ENCODE measurements at places on chromosomes 5 and 9.

DNA sequence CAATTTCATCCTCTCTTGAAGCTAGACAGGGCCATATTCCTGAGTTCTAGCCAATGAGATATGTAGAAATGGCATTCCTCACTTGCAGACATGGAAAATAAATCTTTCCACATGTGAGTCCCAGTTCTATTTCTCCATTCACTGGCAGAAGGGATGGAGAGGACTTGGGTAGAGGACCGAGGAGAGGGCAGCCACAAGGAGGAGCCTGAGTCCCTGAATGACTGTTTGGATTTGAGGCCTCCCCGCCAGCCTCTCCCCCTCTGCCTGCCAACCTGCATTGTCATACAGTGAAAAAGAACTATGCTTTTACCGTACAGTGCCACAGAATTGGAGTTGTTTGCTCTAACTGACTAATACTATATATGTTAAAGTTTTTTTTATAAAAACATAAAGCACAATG lies 583.0 kb upstream of the WWC1 start:
- DNase-seq: no peak

DNA sequence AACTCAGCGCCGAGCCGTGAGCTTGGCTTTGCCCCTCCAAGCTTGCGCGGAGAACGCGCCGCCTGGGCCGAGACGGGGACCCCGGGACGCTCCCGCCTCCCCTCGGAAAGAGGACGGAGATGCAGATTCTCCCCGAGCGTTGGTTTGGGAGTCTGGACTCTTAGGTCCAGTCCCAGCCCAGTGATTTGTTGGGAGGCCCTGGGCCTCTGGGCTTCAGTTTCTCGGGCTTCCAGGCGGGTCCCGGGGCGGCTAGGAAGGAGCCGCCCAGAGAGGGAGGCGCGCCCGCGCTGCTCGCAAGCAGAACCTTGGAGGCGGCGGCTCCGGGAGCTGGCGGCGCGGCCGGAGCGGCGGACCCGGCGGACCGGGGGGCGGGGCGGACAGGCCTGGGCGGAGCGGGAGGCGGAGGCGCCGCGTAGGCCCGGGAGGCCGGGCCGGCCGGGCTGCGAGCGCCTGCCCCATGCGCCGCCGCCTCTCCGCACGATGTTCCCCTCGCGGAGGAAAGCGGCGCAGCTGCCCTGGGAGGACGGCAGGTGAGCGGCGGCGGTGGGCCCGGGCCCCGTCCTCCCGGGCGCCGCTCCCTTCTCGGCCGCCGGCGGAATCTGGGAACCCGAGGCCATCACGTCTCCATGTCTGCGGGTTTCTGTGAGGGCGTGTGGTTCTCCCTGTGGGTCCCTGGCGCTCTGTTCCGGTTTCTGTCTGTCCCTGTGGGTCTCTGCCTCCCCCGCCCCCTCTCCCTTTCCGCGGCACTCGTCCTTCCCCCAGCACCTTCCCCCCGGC lies at the start of gene B4GALT7:
Gene B4GALT7, plus strand, starts transcription at position 402 of the 777 bp plus-strand sequence. Its CDS starts 79 bp downstream, at position 481.
- DNase-seq: peak; percentile 62

DNA sequence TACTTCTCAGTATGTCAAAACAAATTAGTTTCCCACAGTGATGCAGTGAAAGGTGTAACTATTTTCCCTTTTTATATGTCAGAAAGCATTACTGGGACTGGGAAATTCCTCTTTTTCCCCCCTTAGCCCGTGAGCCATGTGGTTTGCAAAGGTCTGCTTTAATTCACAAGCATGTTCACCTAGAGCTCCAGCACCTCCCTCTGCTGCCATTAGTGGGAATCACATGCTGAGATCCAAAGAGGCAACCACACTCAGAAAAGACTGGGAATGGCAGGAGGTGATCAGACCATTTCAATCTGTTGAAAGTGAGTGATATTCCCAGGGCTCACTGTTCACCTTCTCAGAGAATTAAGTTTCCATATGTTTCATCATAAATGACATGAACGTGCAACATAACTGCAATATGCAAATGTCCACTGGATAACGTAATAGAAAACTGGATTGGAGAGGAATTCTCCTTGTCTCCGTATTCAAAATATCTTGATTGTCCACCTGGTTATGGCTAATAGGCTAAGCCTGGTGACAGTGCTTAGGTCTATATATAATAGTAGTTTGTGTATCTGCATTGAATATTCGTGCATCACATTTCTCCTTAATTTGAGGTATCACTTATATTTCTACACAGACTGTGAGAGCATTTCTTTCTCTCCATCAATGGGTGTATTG lies 703.5 kb upstream of the WWC1 start:
- DNase-seq: no peak

DNA sequence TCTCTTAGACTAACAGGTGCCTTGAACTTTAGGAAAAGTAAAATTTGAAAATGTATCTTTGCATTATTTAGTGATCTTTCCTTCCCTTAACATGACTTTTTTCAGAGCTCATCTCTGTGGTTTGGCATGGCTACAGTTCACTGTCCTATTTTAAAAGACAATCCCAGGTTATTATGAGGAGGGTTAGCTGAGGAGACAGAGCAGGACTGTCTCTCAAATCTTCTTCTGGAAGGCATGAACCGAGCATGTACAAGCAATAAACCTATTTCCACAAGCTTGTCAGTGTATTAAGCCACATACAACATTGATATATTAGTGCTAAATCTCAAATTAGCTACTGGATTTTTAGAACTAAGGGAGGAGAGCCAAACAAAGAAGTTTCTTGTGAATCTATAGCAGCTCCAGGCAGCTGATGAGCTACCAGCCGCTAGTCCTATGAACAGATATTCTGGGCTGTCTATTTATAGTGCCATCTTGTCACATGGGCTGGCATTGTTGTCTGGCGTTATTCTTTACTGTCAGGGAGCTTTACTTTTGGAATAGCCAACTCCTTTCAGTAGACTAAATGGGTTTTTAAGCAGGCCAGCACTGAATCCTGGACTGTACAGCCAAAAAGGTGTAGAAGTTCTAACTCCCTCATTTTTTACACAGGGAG lies 171.2 kb upstream of the ACTBL2 start:
- no peak for DNase-seq

- DNase-seq: no peak
Observed at GRCh38 chr5:25295067-25295466, 650.3 kb upstream of the CDH10 start.

DNA sequence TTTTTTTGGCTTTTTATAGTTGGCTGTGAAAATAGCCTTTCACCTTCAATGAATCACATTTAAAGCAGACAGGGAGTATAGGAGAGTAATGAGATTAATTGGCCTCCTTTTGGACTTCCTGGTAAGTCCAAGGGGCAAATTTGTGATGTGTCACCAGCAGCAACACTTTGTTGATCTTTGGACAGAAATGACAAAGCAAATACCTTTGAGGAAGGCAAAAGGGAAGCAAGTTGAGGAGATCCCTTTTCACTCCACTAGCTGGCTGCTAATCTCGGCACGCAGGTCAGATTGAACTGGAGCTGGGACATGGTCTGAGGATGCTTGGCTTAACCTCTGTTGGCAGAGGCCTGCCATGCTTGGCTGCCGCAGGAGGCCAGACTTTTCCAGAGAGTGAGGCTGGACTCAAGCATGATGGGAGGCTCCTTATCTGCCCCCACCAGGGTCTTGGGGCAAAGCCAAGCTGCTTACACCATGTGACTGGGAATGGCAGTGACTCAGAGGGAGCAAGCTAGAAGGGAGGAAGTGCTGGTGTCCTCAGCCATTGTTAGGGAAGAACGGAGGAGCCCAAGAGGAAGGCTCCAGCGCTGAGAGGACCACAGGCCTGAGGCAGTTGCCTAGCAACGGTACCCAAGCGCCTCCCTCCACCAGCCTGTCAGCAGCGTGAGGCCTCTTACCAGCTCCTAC lies 174.5 kb upstream of the MAP1B start:
- DNase-seq: no peak

GRCh38 chr9:117938086-117938485 lies 233.9 kb downstream of the TLR4 start:
- DNase-seq: no peak

- DNase-seq: no peak
Observed at GRCh38 chr5:177194268-177194667, 60.7 kb downstream of the NSD1 start.

- DNase-seq: peak; percentile 34
Observed at GRCh38 chr5:176543428-176544182, 5.5 kb upstream of the CDHR2 start.

DNA sequence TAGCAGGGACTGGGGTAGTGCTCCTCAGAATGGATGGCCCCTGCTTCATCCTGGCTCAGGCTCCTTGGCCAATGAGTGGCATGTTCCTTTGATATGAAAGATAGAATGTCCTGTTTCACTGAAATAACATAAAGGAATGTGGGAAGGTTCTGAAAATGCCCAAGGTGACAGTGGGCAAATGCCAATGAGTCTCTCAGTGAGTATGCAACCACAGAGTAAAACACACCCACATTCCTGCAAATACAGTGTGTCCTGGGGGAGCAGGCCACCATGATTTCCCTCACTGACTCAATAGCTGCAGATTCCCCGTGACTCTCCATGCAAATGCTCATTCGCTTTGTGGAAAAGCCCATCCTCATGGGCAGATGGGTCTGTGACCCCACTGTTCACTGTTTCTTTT lies 36.4 kb downstream of the ZNF366 start:
- DNase-seq: no peak

- peak; percentile 74 for DNase-seq
Observed at GRCh38 chr9:109316207-109316640, 4.6 kb downstream of the EPB41L4B start.

DNA sequence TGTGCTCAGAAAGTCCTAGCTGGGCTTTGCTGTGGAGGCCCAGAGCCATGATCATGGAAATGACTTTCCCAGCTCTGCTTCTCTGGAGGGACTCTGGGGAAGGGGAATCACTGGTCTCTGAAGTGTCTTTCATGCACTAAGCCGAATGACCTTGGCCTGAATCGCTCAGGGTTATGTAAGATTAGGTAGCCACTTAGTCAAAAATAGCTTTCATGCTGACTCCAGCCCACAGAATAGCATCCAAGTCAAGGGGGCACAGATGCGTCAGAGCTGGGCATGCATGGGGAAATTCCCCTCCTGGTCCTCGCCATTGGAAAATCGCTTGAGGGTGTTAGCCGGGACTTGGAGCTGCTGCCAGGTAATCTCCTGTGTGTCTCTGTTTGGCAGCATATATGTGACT lies 36.1 kb upstream of the PPARGC1B start:
- no peak for DNase-seq

DNA sequence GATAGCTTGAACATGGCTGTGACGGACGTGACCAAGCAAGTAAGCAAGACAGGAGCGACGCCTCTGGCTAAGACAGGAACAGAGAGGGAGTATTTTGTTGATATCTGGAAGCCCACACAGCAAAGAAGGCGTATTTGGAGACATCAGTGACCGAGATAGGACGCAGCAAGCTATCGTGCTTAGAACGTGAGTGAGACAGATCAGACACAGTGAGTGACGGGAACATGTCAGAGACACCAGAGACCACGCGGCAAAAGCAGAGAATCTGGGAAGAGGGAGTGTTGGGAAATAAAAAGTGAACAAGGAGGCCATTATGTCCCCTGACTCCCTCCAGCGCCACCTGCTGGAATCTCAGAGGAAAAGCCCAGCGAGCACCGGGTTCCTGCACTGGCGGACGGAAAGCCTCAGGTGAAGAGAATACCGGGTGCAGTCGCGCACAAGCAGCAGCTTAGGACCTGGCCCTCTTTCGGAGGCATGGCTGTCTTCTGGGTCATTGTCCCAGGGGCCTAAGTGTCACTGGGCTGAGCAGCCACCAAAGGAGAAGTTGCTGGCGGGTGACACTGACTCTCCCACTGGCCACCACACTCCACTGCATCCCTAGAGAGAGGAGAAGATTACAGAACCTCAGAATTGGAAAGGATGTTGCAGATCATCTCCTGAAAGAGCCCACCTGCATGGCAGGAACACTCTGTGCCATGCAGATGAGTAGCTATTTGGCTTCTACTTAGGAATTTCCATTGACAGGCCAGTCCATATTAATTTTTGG lies 99.1 kb downstream of the FBXO38 start:
- peak; percentile 5 for DNase-seq

DNA sequence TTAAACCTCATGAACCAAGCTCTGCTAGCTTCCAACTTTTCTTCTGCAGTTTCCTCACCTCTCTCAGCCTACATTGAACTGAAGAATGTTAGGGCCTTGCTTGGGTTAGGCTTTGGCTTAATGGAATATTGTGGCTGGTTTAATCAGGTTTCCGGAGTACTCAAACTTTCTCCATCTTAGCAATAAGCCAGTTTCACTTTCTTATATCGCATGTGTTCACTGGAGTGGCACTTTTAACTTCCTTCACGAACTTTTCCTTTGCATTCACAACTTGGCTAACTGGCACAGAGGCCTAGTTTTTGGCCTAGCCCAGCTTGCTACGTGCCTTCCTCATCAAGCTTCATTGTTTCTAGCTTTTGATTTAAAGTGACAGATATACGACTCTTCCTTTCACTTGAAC lies 81.0 kb upstream of the MAST4 start:
- no peak for DNase-seq

DNA sequence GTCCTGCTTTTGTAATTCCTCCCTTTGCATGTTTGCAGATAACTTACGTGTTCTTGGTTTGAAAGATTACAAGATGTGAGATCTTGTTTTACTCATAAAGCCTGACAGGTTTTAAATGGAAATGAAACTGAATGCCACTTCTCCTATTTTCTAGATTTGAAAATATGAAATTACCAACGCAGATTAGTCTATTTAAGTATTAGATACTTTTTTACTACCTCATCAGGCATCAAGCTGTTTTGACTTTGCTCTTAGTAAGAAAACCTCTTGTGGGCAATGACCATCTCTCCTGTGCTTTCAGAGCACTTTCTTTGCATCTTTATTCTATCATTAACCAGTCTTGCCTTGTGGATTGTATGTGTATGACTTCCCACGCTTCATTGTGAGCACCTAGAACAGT lies 3.5 kb downstream of the DMXL1 start:
- DNase-seq: no peak

DNA sequence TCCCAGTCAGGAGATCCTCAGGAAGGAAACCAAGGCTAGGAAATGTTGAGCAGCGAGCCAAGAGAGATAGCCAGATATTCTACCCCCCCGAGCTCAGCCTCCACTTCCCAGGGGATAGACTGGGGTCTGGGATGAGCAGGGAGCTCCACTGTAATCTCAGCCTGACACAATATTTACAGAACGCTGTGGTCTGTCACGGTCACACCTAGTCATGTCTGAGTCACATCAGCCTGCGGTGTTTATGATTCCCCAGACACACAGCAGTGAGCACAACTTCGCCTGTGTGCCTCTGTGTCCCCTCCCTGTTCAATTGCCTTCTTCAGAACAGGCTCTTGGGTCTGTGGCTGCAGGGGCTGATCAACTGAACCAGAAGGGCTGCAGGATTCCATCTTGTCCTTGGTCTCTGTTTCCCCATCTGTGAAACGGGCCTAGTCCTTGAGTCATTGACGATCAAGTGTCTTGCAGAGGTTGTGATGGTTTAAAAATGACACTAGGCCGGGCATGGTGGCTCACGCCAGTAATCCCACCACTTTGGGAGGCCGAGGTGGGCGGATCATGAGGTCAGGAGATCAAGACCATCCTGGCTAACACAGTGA lies 8.6 kb upstream of the PRRX2 start:
- no peak for DNase-seq

GRCh38 chr9:97819735-97820134 lies 33.3 kb upstream of the FOXE1 start:
- DNase-seq: no peak

DNA sequence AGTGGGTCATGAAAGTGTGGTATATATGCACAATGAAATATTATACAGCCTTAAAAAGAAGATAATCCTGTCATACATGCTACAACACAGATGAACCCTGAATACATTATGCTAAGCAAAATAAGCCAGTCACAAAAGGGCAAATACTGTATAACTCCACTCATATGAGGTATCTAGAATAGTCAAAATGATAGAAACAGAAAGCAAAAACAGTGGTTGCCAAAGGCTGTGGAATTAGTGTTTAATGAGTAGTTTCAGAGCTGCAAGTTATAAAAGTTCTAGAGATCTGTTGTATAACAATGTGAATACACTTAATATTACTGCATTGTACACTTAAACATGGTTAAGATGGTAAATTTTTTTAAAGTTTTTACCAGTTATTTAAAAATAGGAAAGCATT lies 135.0 kb downstream of the OXCT1 start:
- DNase-seq: no peak
